ENCODE measurements at places on chromosomes 1 and 21.

- DNase-seq = no peak
Observed at GRCh38 chr1:214224611-214225354, 56.2 kb upstream of the SMYD2 start.

DNA sequence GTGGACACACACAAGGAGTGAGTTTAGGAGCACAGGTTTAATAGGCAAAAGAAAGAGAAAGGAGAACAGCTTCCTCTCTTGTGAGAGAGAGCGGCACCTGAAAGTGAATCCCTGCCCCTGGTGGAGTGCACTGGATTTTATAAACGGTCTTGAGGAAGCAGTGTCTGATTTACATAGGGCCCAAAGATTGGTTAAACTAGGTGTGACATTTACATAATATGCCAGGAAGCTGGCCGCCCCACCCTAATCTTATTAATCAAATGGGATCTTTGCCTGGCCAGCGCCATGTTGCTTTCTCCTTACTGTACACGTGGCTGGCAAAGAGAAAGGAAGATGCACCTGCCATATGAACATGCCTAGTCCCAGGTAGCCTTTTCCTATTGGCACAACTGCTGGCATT is 38.7 kb downstream of the CFH start:
- DNase-seq = no peak

DNA sequence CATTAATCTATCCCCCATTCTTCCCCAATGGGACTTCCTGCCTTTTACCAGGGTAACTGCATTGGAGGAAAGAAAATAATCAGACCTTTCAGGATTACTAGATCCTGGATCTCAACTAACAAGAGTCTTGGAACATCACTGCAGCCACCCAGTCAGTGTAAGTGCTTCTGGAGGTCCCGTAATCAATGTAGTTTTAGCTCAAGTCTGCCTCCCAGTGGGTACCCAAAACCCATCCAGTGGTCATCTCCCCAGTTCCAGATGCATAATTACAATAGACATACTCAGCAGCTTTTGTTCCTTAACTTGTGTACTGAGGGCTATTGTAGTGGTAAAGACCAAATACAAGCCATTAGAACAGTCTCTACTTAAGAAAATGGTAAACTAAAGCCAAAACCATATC is 319.1 kb downstream of the GPATCH2 start:
- DNase-seq = no peak

DNA sequence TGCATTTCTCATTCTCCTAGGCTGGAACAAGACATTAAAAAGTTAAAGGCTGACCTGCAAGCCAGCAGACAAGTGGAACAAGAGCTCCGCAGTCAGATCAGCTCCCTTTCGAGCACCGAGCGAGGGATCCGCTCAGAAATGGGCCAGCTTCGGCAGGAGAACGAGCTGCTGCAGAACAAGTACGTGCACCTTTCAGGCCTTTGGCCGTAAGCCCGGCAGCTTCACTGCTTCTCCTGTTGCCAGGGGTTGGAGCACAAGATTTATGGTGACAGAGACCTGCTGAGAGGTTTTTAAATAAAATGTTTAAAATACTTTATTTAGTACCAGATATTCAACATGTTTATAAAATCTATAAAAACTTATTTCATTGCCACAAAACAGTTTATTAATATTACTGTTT is 53.4 kb downstream of the MACO1 start:
- no peak for DNase-seq

DNA sequence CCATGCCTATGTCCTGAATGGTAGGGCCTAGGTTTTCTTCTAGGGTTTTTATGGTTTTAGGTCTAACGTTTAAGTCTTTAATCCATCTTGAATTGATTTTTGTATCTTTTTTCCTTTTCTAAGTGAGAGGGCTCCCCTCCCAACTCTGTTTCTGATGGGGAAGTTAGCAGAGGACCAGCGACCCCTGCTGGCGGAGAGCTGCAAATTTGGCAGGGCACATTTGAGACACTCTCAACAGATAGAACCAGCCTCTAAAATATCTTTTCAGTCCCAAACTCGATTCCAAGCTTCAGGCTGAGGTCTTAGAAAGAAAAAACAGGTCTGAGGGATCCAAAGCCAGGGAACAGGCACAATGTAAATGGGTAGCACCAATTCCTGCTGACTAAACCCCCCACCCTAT is 32.5 kb downstream of the LRRC3 start:
- no peak for DNase-seq

- no peak for DNase-seq
Observed at GRCh38 chr1:183025010-183025337, 1.8 kb downstream of the LAMC1 start.

- DNase-seq = no peak
Observed at GRCh38 chr21:43957611-43958362, 54.3 kb upstream of the TRAPPC10 start.

DNA sequence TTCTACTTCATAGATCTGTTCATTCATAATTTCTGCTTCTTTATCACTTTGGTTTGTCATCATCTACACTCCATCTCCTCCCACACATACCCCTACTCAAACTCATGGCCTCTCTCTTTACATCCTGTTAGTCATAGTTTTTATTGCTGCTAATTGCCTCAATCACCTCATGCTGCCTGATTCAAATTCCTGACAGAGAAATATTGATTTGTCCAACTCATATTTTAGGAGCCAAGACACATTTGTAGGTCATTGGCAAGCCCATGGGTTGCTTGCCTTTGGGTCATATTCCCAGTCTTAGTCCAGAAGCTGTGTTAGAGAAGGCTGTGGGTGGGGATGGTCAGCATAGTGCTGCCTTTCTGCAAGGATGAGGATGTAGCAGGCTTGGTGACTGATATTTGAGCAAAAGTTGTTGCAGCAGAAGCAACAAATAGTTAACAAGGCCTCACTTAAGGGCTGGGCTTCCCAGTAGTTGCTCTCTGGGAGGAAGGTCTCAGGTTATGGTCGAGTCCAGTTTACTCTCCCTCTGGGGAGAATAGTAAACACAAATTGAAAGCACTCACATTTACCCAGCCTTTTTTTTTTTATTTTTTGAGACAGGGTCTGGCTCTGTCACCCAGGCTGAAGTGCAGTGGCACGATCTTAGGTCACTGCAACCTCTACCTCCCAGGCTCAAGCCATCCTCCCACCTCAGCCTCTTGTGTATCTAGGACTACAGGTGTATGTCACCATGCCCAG is 22.4 kb upstream of the EPS15 start:
- DNase-seq = no peak

GRCh38 chr1:112866151-112866550 is 89.8 kb downstream of the SLC16A1 start:
- DNase-seq = no peak

GRCh38 chr1:110092991-110093390 is 19.3 kb upstream of the UBL4B start:
- DNase-seq = no peak

DNA sequence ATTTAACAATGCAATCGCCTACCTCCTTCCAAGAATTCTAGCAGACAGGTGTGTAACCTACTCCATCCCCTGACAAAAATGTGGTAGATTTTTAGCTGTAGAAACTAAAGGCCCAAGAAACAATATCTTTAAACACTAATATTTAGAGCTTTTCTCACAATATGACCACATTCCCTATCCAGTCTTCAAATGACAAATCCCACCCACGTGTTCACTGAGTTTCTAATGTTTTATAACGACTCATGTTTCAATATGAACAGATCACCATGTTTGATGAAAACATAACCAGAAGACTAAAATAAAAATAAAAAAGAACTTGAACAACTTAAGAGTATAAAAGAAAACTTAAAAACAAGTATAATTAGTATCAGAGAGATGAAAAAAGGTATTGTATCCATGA is 24.6 kb downstream of the RSBN1 start:
- DNase-seq = no peak

DNA sequence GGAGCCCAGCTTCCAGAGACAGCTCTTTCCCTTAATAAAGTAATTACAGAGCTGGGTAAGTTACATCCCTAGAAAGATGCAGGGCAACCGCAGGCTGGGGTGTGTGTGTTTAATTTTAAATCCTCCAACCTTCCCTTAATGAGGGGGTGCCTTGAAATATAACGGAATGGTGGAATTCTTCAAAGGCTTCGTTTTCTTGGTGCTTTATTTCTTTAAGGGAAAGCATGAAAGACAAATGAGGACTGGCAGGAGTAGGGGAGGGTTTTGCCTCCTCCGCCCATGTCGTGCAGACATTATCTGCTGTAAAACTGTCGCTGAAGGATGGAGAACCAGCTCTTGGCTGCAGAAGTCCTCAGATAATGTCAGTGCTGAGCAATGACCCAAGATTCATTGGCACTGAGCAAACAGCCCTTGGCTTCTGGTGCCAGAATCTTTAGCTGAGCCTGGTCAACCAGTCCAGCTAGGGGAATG is 15.5 kb downstream of the SLC6A17 start:
- no peak for DNase-seq

DNA sequence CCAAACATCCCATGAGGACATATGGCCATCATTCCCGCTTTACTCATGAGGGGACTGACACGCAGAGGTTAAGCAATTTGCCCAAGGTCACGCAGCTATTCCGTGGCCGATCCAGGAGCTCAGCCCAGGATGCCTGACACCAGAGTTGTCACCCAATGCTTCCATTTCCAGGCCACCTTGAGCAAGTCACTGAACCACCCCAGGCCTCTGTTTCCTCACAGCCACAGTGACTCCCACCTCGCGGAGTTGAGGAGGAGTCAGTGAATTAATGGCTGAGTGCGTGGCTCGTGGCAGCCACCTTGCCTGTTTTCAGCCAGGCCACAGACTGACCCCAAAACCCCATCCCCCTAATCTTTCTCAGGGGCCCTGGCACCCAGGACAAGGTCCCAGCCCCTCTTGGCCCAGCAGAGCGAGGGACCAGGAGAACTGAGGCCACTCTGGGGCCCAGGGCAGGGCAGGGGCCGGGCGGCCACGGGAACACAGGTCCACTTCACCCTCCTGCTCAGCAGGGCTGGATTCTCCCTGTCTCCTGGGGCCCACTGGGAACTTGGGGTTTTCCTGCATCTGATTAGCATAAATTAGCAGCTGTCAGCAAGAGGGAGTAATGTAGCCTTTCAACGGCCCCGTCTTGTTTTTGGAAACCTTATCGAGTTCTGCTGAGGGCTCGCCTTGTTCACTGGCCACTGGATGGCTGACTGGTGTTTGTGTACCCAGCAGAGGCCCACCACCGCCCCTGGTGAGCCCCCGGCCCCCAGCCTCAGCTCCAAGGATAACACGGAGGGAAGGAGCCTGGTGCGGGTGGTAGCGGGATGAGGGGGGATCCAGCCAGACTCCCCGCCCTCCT is 19.7 kb upstream of the LAPTM5 start:
- no peak for DNase-seq

GRCh38 chr1:19758227-19758830 is 41.4 kb downstream of the TMCO4 start:
- no peak for DNase-seq

DNA sequence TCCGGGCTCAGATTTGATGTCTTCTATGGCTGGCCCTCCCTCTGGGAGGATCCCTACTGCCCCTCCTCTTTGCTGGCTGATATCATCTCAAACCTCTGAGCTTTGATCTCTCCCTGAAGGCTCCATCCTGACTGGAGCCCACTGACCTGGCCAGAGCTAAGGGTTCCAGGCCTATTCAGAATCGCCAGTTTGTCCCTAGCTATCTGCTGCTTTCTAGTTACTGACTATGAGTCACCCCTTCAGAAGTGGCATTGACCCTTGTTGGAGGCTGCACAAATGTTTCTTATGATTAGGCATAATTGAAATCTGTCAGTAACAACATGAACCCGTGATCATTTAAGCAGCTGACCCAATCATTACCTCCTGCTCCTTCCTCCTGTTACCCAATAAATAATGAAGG is 87.1 kb downstream of the ABCA4 start:
- DNase-seq = no peak

GRCh38 chr1:3910857-3911845 is 11.1 kb upstream of the C1orf174 start:
- peak; percentile 59 for DNase-seq

- DNase-seq = no peak
Observed at GRCh38 chr1:32757213-32757895, 54.8 kb upstream of the SYNC start.

DNA sequence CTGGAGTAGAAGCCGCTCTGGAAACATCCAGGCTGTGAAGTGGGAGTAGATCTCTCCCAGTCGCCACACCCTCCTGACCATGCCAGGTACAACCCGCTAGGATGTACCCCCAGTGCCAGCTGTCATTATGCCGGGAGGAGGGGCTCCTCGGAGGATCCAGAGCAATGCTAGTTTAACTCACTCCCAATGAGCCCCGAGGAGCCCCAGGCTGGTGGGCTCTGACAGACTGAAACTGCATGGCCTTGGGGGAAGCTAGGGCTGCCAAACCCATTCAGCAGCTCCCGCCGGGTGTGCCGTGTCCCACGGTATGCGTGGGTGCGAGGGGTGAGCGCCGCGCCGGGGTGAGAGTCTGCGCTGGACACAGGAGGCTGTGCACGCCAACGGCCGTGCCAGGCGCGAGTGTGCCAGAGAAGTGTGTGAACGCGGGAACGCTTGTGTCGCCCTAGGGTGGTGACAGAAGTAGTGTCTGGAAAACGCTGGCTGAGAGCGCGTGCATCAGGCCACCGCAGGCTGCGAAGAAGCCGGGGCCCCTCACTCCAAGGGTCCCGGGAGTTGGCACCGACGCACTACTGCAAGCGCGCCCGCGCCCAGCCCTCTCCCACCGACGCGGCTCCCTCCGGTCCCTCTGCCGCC is 177.1 kb upstream of the EDN2 start:
- no peak for DNase-seq

DNA sequence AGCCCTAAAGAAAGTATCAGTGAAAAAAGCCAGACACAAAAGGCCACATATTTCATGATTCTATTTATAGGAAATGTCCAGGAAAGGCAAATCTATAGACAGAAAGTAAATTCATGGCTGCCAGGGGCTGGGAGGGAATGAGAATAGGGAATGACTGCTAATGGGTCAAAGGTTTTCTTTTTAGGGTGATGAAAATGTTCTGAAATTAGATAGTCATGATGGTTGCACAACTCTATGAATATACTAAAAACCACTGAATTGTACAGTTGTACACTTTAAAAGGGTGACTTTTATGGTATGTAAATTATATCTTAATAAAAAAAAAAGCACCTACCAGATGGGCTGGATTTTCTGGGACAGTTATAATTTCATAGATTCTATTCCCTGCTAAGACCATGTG is 114.8 kb downstream of the CNIH3 start:
- no peak for DNase-seq

DNA sequence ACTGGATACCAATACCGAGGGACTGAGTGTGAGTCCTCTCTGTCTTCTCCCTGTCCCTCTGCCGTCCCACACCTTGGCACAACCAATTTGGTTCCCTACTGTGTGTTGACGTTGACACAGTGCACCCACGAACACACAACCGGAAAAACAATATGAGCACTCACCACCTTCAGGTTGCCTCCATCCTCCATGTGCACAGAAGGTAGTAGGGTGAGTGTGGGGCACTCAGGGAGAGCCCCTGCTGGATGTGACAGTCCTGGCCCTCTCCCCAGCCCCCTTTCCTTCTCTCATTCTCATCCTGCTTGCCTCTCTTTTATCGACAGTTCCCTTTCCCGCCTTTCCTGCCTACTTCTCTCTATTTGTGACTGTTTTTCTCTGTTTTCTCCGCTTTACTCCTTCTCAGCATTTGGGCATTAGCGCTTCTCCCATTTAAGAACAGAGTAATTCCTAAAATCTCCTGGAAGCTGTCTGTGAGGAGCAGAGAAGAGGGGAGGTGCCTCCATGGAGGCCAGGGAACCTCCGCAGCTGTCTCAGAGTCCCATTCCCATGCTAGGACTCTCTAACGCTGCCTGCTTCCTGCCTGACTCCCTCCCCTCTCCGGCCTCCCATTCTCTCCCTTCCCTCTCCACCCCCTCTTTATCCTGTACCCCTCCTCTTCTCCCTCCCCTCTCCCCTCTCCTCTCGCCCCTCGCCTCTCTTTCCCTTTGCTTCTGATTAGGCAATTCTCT is 16.4 kb downstream of the CADM3 start:
- DNase-seq = no peak

GRCh38 chr1:32967888-32968568 is 3.4 kb upstream of the RNF19B start:
- DNase-seq = no peak

Measured in stimulated activated CD8-positive, alpha-beta memory T cell treated with anti-CD3 and anti-CD28 coated beads, Interleukin-7, amount 100 ng/mL, for 1 hour (primary cell).